Endothelial cell of umbilical vein (primary cell): ENCODE measurements at places on chromosomes 1 and 21. TPM values are rescaled to one million over a fixed set of nuclear protein-coding genes. Genes with fewer than 3 reads are reported as not detected.
A peak's percentile ranks its signal among the peaks of the same experiment; 100 is the strongest.

Gene PTAFR
- 0.32 and 0.33 TPM in 2 replicates for polyA plus RNA-seq

DNA sequence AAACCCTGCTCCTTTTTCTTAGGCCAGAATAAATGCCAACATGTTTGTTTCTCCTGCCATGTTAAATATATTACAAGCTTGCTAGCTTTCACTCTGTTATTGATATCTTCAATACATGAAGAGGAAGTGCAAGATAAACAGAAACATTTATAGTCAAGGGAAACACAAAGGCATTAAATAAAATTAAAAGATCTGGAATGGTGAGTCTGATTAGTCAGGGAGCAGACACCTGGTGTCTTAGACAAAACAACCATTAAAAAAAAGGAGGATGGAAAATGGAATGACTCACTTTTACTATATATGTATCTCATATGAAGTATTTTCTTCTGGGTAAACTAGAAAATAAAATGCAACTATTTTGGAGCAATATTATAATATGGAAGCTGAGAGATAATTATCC, 123.3 kb downstream of the SMYD3 start:
- peak; percentile 73 for DNase-seq

- DNase-seq: peak; percentile 84
Observed at GRCh38 chr1:48469616-48470480, 2.2 kb downstream of the SPATA6 start.

DNA sequence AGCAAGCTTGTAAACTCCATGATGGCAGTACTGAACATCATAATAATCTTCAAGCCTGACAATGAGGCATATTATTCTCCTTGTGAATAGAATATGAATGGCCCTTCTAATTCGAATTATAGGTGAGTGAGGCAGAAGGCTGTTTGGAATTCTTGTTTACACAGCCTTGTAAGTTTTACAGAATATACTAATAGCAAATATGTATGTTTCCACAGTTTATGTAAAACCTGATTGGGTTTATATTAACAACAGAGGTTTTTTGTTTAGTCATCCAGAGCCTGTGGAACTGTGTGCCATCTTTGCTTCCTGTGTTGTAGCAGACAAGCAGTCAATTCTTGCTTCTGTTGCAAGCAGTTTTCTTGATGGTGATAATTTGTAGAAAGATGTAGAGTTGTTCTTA, 8.0 kb downstream of the OSBPL9 start:
- no peak for DNase-seq
